Small intestine (tissue), 16 donors: ENCODE measurements at places on chromosomes 16 and 17. TPM values are rescaled to one million over a fixed set of nuclear protein-coding genes. Genes with fewer than 3 reads are reported as not detected.
A peak's percentile ranks its signal among the peaks of the same experiment; 100 is the strongest.

CCL16 gene
- 0.21 TPM for polyA plus RNA-seq

DNA sequence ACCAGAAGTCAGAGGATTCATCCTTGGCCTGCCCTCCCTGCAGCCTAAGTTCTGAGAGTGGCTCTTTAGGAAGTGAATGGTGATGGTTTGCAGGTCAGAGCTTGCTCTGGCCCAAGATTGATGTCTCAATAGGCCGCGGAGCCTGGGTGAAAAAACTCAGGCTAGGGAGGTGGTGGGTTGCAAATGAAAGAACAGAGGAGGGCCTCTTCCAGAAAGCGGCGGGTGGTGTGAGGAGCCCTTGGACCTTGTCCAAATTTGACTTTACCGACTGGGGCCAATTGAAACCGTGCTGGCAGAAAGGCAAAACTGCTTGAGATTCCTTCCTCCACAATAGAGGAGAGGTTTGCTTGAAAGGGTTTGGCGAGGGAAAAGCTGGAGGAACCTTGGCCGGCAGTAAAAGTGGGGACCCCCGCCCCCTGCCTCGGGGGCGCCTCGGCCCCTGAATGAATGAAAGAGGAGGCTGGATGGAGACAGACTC, 331.3 kb downstream of the SEC14L1 start:
- H3K36me3 ChIP-seq = peaks cover 72% of the 10 kb centered on the region
- H3K27me3 ChIP-seq = no peaks in the 10 kb centered on the region
- peaks cover 62% of the 10 kb centered on the region for H3K4me1 ChIP-seq

GRCh38 chr16:11092788-11093571, 148.6 kb downstream of the CLEC16A start:
- no peak for DNase-seq
- no peak overlapping the region for H3K27ac ChIP-seq
- no peaks in the 10 kb centered on the region for H3K27me3 ChIP-seq
- no peak overlapping the region for H3K4me3 ChIP-seq

DNA sequence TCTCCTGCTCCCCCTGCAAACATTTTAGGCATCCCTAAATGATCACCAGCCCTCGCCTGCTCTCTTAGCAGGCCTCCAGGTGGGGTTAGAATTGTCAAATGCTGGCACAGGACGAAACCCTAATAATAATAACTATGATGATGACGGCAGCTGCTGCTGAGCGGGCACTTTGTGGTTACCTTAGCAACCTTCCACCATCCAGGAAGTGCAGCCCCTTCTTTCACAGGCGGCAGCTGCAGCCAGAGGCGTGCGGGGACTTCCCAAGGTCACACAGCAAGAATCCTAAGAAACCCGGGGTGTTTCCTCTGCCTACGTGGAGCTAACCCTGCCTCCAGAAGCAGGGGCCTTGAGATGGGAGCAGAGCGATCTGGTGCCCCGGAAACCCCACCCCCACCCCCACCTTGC, 22.4 kb upstream of the EIF1 start:
- H3K36me3 ChIP-seq = no peaks in the 10 kb centered on the region
- DNase-seq = peak; percentile 74
- peak overlapping the region; percentile 50 for H3K4me3 ChIP-seq
- H3K4me1 ChIP-seq = peaks cover 3% of the 10 kb centered on the region
- H3K27me3 ChIP-seq = no peaks in the 10 kb centered on the region
- H3K27ac ChIP-seq = peak overlapping the region; percentile 53

- H3K4me3 ChIP-seq = no peak overlapping the region
- no peak overlapping the region for H3K27ac ChIP-seq
- no peaks in the 10 kb centered on the region for H3K27me3 ChIP-seq
- no peaks in the 10 kb centered on the region for H3K36me3 ChIP-seq
- DNase-seq = no peak
Observed at GRCh38 chr17:58615768-58616659, 75.8 kb downstream of the TEX14 start.
